ENCODE measurements at places on chromosomes 6 and 20.

DNA sequence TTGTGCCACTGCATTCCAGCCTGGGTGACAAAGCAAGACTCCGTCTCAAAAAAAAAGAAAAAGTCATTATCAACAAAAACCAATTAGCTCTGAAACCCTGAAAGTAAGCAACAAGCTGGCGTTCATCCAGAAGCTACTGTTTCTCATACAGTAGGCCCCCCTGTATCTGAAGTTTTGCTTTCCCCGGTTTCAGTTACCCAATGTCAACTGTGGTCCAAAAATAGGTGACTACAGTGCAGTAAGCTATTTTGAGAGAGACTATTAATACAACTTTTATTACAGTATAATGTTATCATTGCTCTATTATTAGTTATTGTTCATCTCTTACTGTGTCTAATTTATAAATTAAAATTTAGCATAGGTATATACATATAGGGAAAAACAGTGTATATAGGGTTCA, 135.1 kb downstream of the KIF16B start:
- no peak for DNase-seq

DNA sequence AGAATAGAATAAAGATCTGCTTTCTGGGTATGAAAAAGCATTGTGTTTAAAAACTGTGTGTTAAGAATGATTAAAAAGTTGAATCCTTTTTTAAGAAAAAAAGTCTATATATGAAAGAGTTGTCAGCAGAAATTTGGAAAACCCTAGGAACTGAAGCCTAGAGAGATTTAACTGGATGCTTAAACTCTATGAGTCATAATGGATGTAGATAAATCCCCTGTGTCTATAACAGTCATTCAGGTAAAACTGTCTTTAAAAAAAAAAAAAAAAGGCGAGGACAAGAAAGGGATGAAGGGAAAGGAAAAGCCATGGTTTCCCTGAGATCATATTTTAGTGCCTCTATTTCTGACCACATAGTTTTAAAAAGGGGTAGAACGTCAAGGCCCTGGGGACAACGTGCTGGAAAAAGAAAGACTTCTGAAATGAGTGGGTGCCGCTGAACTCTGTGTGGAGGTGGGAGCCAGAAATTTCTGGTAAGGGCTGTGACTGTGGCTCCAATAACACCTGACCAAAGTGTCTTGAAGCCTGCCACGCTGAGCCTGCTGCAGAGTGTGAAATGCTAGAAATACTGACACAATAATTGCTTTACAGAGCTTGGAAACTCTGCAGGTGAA, 302.6 kb upstream of the ARID1B start:
- DNase-seq: no peak

DNA sequence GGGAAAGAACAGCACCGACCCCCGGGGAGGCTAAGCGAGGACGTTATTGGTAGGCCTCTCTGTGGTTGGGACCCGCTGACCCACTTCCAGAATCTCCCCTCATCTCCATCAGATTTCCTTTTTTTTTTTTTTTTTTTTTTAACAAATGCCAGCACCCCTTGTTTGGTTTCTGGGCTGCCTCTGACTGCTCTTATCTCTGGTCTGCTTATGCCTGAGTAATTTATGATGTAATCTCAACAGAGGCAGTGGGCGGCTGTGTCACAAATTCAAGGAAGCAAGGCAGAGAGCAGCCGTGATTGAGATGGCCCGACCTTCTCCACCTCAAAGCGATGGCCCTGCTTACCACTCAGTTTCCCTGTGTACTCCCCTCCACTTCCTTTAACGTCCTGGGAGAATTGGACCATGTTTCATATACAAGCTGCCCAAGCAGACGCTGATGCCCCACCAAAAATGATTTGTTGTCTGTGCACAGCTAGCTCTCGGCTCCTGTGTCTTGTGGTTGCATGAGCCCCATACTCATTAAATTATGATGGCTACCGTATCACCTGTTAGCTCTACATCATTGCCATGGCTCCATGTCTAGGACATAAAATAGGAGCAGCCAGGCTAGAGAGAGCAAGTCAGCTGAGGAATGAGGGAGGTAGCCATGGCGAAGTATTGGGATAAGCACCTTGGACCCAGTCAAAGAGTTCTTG, 98.1 kb downstream of the ZNF217 start:
- DNase-seq: no peak

- DNase-seq: peak; percentile 51
These were observed 139.4 kb upstream of the ID4 start for GRCh38 chr6:19697744-19698290.

- no peak for DNase-seq
These were observed 242.8 kb downstream of the MMUT start for GRCh38 chr6:49220293-49220692.

DNA sequence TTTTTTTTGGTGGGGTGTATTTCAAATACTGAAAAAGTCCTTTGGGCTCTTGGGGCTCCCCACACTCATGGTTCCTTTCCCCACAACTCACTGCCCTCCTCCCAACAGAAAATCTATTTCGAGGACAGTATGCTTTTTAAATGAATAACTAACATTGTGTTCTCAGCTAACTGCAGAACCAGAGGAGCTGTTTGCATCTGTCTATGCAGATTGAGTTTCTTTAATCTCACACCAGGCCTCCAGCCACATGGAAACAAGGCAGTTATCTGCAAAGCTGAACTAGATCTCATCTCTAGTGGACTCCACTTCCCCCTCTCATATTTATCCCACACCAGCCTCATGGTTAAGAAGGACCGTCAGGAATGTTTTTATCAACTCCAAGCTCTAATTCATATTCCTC, 955.1 kb downstream of the KIF16B start:
- no peak for DNase-seq

GRCh38 chr6:17863901-17864754, 123.3 kb downstream of the KIF13A start:
- no peak for DNase-seq

GRCh38 chr20:61929971-61930666, 135.6 kb downstream of the TAF4 start:
- DNase-seq: no peak

GRCh38 chr6:6331946-6332601, 11.6 kb upstream of the F13A1 start:
- no peak for DNase-seq

DNA sequence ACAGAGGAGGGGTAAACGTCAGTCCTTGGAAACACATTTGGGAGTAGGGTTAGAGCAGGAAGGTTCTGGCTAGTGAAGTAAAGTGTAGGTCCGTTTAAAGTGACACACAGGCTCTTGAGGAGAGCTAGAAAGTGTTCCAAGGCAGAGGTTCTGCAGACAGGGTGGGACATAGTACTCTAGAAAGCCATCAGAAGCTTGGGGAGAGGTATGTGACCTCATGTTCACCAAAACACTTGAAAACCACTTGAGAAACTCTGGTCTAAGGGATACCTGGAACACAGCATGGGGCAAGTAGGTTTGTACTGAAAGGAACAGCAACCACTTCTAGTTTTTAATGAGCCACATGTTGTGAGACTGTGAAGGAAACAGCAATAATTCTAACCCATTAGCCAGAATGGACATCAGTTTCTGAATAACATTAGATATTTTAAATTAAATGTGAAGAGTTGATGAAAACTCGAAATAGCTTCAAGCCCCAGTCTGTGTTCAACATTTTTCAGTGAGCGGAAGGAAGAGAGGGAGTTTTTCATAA, 49.0 kb downstream of the SOBP start:
- no peak for DNase-seq

DNA sequence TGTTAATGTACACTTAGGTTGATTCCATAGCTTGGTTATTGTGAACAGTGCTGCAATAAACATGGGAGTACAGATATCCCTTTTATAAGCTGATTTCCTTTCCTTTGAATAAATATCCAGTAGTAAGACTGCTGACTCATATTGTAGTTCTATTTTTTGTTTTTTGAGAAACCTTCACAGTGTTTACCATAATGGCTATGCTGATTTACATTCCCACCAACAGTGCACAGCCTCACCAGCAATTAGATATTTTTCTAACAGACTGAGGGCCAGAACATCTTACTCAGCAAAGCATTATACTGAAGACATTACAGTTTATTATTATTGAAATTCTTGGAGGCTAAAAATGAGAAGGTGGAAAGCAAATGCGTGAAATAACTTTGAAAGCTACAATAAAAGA, 187.3 kb upstream of the HEY2 start:
- DNase-seq: no peak

- no peak for DNase-seq
These were observed 44.3 kb downstream of the OR2B2 start for GRCh38 chr6:27867945-27868300.

GRCh38 chr20:8209061-8209460, 77.0 kb downstream of the PLCB1 start:
- DNase-seq: no peak

DNA sequence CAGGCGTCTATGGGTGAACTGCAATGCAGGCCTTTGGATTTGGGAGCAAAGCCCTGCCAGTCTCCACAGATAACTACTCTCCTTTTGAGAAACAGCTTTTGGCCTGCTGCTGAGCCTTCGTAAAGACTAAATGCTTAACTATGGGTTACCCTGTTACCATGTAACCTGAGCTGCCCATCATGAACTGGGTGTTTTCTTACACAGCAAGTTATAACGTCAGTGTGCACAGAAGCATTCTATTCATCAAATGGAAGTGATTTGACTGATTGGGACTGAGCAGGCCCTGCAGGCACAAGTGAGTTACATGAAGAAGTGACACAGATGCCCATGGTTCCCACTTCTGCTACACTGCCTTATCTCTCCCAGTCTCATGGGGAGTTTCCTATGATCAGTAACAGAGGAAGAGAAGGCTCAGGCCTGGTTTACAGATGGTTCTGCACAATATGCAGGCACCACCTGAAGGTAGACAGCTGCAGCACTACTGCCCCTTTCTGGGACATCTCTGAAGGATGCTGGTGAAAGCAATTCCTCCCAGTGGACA, 319.1 kb downstream of the CD83 start:
- no peak for DNase-seq

GRCh38 chr6:43984442-43985321, 142.6 kb downstream of the MRPL14 start:
- no peak for DNase-seq

DNA sequence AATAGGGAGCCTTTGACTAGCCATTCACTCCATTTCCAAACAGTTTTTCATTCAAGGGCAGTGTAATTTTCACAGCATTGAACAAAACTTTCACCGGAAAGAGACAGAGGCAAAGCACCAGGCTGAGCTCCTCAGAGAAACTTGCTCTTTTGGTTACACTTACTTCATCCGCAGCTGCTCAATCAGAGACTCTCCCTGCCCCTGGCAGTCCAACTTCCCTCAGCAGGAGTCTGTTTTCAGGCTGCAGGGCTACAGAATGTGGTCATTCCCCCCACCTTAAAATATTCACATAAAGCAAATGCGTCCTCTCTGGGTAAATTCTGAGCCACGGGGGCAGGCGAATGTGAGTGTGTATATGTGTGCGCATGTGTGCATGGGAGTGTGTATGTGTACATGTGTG, 70.0 kb upstream of the ZNF133 start:
- no peak for DNase-seq

GRCh38 chr6:4603291-4603690, 172.9 kb upstream of the CDYL start:
- DNase-seq: no peak

DNA sequence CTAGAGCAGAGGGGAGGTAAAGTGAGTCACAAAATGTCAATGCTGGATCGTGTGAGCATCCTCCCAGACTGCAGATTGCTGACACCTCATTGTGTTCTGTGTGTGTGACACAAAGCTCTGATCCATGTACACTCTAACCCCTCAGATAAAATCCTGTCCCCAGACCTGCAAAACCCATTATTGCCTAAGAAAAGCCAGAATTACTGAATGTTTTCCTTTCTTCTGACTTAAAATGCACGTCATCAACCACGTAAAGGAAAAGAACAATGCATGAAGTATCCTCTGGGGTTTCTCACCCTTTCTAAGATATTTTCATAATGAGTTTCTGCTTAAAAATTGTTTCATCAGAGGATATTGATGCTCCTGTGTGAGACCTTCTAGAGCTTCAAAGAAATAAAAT, 218.0 kb upstream of the PREP start:
- DNase-seq: no peak

- no peak for DNase-seq
These were observed 2.3 kb downstream of the TUBB start for GRCh38 chr6:30722280-30723112.

DNA sequence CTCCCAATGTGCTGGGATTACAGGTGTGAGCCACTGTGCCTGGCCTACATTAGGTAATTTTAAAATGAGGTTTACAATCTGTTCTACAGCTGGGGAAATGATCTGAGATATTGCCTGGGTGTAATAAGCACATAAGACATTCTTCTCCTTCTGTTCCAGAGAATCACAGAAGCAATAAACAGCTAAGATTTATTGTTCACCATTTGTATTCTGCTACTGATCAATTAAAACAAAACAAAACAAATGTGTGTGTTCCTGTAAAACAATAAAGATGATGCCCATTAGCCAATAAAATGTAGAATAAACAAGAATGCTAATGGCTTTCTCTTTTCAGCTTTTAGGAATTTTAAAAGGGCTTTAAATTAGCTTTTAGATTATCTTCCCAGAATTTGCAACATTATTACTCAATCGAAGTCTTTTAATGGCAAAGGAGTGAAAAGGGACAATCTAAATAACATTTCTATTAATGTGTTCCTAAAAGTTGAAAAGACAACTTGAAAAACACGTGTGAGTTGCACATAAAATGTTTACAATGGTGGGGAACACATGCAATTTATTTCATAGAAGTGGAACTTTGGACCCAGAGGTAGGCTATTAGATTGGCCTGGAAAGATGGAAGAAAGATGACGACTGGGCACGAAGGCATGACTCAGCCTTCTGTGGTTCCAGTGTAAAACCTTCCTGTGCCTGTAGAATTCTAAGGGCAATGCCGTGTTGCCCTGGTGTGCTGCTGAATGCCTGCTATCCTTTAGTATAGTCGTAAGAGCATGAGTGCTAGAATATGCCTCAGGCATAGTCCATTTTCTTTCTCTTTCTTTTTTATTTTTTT, 29.0 kb upstream of the DEK start:
- no peak for DNase-seq

GRCh38 chr20:20489054-20489453, 121.2 kb downstream of the INSM1 start:
- DNase-seq: no peak

DNA sequence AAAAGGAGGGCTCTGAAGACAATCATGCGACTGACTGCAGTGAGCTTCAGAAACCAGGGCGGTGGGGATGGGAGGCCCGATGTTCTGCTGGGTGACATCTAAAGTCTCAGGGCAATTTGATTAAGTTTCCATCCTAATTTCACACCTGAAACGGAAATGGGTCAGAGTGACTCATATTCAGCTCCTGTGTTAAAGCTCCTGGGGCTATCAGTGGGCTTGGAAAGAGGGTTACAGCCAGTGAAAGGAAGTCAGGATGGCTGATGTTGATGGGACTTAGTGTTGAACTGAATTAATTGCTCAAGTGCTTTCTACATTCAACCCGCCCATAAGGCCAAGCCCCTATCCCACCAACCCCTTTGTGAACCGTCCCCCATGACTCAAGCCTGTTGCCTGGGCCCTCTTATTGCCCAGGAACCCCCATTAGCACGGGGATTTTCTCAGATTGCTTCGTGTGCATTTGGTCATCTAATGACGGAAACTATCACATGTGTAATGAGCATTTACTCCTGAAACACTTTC, 47.1 kb upstream of the TBC1D7 start:
- no peak for DNase-seq

GRCh38 chr6:37667050-37667814, 30.5 kb downstream of the MDGA1 start:
- DNase-seq: peak; percentile 69

Data from fibroblast of skin of left biceps (primary cell).